ENCODE measurements at places on chromosomes 5 and 9.

DNA sequence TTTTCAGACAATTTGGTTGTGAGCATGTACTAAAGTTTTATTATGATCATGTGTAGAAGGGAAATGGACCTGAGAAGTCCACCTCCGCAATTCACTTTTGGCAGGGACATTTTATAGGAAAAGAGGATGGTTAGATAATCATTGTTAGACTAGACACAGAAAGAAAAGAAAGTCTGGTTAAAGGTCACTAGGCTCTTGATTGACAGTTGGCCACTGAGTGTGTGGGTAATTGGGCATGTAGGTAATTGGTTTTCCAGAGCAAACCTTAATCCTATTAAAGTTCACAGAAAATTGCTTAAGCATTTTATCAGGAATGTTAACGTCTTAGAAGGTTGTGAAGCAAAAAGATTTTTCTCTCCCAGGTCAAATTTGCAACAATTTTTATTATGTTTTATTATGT is 158.5 kb upstream of the CLINT1 start:
- DNase-seq, result no peak

DNA sequence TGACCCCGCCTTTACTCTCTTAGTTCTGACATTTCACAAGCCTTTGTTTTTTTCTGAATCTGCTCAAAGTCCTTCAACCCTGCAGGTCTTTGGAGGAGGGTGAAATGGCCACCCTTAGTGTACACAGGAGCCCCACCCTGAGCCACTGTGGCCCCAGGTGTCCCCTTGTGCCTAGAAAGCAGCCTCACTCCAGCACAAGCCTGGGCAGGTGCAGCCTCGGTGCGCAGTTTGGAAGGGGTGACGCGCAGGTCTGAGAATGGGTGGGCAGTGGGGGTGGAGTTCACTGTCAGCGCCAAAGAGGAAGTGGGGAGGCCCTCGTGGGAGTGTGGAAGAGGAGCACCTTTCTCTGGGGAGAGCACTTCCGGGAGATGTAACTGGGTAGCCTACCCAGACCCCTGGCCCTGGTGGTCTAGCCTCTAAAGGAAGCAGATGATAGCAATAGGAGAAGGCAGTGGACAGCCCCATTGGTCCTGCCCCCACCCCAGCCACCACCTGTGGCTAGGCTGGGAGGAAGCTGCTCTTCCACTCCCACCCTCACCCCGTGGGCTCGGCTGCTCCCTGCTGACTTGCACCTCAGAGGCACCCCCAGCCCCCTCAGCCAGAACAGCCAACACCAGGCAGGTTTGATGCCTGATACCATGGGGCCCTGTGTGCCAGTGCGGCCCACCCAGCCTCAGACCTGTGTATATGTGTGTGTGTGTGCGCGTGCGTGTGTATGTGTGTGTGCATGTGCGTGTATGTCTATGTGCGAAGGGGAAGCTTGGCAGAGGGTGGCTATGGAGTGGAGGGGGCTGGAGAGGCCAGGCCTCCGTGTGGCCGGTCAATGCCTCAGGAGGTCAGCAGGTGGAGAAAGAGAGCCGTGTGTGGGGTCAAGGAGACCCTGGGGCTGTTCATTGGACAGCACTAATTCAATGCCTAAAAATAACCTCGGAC is 16.8 kb upstream of the DAB2IP start:
- peak; percentile 63 for DNase-seq

GRCh38 chr5:108940506-108940905 is 192.8 kb downstream of the FER start:
- no peak for DNase-seq

- no peak for DNase-seq
Measured at GRCh38 chr5:32908641-32909040, 197.5 kb downstream of the NPR3 start.

All from dermis blood vessel endothelial cell (primary cell).